ENCODE measurements at places on chromosomes 3 and 15. TPM values are rescaled to one million over a fixed set of nuclear protein-coding genes. Genes with fewer than 3 reads are reported as not detected.

GRCh38 chr3:16675805-16676204 is 70.6 kb upstream of the DAZL start:
- no peak for DNase-seq

DNA sequence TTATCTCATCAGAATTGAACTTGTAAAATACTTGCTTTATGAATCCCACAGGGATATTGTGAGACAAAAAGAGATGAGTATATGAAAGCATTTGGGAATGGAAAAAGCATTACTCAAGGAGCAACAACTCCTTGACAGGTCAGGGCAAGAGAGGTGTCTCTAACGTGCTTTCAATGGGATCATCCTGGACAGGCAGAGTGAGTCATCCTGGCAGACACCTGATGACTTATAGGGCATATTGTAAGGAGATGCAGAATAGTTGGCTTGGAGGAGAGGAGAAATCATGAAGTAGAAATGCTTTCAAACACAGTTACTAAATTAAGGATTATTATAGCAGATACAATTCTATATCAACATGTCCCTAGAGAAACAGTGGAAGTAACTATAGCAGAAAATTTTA is 71.9 kb upstream of the THSD4 start:
- DNase-seq: no peak

- no peak for DNase-seq
Observed at GRCh38 chr3:15525790-15526189, 4.3 kb upstream of the COLQ start.

DNA sequence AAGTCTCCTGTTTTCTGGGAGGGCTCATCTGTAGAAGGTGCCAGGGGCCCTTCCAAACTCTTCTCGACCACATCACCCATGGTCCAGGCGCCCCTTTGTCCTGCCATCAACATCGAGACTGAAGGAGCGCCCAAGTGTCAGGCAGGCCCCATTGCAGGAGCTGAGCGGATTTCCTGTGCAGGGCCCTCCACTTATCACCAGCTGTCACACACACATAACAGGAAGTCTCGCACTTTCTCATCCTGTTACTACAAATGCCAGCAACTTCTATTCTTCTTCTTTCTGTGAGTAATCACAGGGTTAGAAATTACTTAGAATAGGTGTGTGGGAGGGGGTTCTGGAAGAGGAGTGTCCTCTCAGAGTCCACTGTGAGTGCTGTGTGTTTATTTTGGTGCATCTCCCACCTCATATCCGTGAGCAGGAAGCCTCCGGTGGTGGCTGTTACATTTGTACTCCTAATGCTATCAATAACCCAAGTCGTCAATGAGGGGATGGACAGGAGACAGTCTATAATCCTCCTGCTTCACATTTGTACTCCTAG is at the start of gene KLHL6:
Gene KLHL6, minus strand, starts transcription at position 166 of the 541 bp plus-strand sequence. Its CDS starts 53 bp downstream, at position 113.
- DNase-seq: no peak

GRCh38 chr3:105930733-105931132 is 61.9 kb upstream of the CBLB start:
- no peak for DNase-seq

GRCh38 chr15:45326280-45326679 is 52.1 kb downstream of the GATM start:
- DNase-seq: no peak

- no peak for DNase-seq
Observed at GRCh38 chr15:68421798-68422402, 10.1 kb downstream of the ITGA11 start.

DNA sequence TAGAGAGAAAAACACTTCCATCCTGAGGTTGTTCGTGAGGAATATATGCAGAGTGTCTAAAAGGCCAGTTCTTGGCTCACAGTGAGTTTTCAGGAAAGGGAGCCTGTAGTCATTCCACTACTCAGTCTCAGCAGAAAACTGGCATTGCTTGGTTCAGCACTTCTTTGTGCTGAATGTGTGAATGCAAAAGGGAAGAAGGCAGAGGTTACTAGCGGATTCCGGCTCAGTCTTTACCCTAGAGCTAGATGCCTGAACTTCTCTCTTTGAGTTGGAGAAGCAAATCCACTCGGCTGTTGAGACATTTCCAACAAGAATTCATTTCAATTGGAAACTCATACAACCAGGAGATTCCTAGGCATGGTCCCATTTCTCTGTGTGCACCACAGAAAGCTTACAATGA is 23.1 kb upstream of the FRMD4B start:
- DNase-seq: no peak

DNA sequence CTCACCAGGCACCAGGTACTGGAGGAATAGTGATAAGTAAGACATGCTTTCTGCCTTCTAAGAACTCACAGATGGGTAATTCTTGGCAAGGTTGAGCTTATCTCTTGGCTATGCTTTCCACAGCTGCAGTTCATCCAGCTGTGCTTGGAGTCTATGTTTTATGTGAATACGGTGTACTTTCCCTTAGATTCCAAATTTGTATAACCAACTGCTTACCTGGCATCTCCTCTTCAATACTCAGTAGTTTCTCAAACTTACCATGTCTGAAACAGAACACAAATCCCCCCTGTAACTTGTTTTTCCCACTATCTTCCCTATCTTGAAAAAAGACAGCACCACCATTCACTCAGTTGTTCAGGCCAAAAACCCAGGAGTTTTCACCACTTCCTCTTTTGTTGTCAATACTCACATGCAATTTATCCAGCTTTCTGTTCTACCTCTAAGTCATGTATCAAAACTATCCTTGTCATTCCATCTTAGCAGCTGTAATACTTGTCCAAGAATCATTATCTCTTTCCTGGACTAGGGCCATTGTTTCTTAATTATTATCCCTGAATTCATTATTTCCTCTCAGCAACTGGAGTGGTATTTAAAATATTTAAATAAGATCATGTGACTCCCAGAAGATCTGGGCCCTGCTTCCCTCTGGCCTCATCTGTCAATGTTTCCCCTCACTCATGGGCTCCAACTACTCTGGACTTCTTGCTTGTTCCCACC is 32.6 kb downstream of the COL6A5 start:
- no peak for DNase-seq

DNA sequence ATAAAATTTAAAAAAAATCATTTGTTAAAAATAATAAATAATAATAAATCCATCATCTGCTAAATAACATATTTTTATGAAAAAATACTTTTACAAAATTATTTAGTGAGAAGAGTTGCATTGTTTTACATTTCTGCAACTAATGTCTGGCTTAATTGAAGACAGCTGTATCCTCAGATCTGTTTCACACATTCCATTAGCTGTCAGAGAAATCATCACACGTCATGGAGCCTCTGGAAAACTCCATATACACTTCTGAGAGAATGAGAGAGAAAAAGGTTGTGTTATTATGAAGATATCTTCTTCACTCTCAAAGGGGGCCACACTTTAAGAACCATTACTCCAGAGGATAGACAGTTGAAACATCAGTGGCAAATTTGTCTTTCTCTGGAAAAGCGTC is 40.8 kb downstream of the CMSS1 start:
- DNase-seq: no peak

GRCh38 chr15:67032608-67033007 is 32.8 kb upstream of the SMAD3 start:
- no peak for DNase-seq

DNA sequence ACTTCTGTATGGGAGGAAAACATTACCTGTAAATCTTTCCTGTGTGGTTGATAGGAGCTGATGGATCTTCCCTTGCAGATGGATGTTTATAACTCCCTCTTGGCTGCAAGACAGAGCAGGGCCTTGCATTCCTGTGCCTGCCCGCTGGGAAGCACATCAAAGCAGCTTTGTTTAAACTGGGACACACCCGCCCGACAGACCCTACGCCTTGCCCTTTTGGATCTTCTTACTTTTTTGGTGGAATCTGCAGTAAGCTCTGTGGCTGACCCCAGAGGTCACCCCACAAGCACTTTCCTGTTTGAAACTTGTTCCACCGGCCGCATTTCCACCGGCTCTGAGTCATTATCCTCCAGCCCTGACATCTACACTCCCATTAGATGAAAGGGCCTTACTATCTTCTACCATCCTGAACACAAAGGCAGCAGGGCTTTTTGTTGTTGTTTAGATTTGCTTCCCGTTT is 244.1 kb upstream of the STT3B start:
- DNase-seq: no peak

GRCh38 chr3:45067486-45067885 is 41.4 kb downstream of the CLEC3B start:
- no peak for DNase-seq

- DNase-seq: no peak
Observed at GRCh38 chr3:150443331-150443741, 35.2 kb downstream of the TSC22D2 start.

GRCh38 chr3:185930393-185931107 is 7.3 kb downstream of the TRA2B start:
- DNase-seq: peak; percentile 35

- no peak for DNase-seq
Observed at GRCh38 chr15:40891138-40891537, 3.1 kb upstream of the VPS18 start.

- DNase-seq: no peak
Observed at GRCh38 chr15:51904421-51904820, 67.2 kb downstream of the LEO1 start.

- DNase-seq: no peak
Observed at GRCh38 chr3:24709956-24710355, 215.3 kb upstream of the THRB start.

- peak; percentile 95 for DNase-seq
Observed at GRCh38 chr3:14288833-14289451, 110.3 kb downstream of the LSM3 start.

DNA sequence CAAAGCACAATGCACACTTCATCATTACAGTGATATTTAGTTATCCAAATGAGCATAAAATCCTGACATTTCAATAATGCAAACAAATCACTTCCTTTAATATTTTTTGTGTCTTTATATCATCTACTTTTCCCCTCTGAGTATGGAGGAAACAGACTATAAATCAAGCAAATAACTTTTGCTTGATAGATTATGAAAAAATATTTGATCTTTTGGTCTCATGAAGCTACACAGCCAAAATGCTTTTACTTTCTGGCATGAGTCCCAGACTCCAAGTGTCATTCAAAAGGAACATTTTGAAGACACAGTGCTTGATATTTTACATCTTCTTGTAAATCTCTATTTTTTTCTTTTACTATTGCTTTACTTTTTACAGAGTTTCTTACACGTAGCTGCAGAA is 215.3 kb upstream of the ROBO1 start:
- DNase-seq: no peak

DNA sequence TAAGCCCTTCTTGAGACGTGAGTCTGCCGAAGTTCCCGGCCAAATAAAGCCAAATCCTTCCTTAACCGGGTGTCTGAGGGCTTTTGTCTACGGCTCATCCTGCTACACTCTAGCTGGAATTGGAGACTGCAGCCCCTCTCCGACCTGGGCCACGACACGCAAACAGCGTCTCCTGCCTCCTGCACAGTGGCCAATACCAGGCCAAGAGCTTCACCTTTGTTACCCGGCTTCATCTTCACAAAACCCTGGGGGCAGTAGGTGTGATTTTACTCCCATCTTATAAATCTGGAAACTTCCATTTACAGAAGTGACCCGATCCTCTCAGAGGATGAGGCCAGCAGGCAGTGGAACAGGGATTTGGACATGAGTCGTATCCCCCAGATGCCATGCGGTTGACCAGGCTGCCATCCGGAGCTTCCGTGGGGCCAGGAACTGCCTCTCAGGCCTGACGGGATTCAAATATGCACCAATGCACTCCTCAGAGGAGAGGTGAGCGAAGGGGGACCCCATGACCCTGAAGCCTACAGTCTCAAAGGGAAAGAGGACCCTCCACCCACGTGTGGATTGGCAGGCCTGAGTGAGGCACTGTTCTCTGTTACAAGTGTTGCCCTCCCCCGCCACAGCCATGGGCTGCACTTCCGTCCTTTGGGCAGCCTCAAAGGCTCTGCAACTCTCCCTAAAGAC is 53.2 kb upstream of the KLF13 start:
- no peak for DNase-seq

DNA sequence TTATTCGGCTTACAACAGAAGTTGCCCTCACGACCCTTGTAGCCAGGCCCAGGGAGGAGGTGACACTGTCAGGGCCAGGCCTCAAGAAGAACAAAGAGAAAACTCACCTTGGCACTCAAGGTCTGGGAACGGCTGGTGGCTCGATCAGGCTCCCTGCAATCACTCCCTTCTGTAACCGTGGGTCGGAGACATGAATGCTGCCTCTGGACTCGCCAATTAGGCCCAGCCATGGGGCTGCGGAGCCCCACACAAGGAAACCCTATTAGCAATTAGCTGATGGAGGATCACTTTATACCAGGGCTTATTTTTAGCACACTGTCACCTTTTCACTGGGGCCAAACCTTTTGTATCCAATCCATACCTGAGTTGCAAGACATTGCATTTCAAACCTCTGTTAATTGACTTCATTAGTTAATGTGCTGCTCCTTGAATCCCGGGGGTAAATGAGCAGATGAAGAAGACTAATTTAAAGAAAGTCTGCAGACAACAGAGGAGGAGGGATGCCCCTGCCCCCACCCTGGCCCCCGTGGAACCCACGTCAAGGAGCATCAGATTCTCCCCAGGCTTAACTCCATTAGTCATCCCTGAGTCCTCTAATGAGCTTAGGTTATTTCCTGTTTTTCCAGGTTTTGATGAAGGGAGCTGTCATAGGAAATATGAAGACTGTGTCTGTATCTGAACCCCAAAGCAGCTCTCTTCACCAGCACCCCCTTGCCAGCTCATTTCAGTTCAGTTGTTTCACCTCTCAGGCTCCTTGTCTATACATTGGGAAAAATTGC is 255.3 kb downstream of the RORA start:
- DNase-seq: no peak

DNA sequence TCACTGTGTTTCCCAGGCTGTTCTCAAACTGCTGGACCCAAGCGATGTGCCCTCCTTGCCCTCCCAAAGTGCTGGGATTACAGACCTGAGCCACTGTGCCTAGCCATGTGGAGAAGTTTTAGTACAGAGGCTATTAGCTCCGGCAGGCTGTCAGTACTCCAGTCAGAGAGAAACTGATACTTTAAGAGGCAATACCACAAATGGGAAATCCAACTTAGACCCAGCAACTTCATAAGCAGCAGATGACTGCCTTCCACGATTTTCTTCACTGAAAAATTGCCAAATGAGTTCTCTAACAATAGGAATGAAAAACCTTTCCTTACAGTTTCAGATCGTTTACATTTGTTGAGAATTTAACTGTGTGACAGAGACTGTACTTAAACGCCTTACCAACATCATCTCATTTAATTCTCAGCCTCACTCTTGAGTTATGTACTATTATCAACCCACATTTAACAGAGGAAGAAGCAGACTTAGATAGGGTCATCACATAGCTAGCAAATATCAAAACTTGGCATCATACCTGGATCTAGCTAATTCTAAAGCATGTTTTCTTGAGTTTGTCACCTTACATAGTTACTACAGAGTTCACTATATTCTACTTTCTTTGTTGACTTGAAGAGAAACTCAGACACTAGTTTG is 127.4 kb downstream of the TCF12 start:
- DNase-seq: no peak

GRCh38 chr3:69823743-69824142 is 84.5 kb downstream of the MITF start:
- no peak for DNase-seq

The TEX9 gene
- not detected for total RNA-seq

The DOCK3 gene
- total RNA-seq: 0.78 TPM

The CDV3 gene
- total RNA-seq: 360 TPM

The RAB27A gene
- 3.2 TPM for total RNA-seq

The COL6A5 gene
- not detected for total RNA-seq

The CCR1 gene
- total RNA-seq: 0.53 TPM

The FRMD5 gene
- total RNA-seq: not detected

The NLGN1 gene
- total RNA-seq: 1.1 TPM

The ASB14 gene
- total RNA-seq: 2.5 TPM

The CEP97 gene
- 20.0 TPM for total RNA-seq

Data from gastrocnemius medialis (tissue), 4 donors.